ENCODE measurements at places on chromosomes 5 and 9.

DNA sequence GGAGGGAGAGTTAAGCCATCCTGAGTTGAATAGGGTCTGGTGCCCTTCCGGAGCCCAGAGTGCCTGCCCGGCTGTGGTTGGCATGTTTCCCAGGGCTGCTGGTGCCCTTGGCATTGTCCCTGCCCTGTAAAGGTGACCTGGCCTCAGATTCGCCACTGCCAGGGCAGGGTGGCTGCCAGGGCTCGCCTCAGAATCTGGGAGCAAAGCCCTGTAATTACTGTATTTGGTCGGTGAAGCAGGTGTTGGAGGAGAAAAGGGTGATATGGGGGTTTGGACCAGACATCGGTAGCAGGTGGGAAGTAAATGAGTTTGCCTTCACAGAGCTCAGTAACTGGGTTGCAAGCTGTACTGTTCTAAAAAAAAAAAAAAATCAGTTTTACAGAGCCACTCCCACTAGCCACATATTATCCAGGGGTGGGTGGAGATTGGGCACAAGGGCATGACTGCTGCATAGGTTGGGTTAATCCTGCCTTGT is 47.6 kb downstream of the RGS3 start:
- no peak for DNase-seq

DNA sequence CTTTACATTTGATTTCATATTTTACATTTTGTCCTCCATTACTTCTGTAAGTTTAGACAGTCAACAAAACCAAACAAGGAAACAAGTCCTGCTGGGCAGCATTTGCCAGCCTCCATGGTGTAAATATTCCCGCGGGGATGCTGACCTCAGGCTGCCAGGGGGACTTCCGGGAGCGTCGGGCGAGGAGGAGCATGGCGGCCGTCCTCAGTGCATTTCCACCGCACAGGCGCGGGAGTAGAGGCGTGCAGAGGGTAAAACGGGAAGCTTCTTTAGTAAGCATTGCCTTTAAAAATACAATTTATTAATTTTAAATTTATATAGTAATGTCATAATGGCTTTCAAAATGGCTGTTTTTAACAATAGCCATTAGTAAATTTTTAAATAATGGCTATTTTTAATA is 385.3 kb upstream of the IRX4 start:
- DNase-seq = no peak

GRCh38 chr5:99191206-99191745 is 262.5 kb upstream of the CHD1 start:
- DNase-seq = no peak

- no peak for DNase-seq
Observed at GRCh38 chr5:13624283-13625074, 320.0 kb downstream of the DNAH5 start.

DNA sequence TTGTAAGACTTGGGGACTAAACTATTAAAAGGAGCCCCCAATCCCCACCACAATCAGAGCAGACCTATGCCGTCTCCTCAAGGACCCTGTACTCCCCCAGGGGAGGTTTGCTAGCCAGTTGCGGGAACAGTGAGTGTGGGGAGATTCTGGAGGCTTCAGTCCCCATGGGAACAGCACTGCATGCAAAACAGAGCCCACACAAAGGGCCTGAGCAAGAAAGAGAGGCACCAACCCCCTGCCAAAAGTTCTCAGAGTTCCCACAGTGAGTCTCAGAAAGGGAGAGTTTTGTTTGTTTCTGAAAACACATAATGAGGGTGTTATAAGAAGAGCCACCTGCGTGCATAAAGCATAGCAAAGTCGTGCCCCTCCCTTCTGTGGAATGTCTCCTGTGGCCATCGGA is 56.6 kb downstream of the CFAP90 start:
- DNase-seq = no peak

GRCh38 chr9:16121601-16122286 is 568.9 kb downstream of the CCDC171 start:
- no peak for DNase-seq

DNA sequence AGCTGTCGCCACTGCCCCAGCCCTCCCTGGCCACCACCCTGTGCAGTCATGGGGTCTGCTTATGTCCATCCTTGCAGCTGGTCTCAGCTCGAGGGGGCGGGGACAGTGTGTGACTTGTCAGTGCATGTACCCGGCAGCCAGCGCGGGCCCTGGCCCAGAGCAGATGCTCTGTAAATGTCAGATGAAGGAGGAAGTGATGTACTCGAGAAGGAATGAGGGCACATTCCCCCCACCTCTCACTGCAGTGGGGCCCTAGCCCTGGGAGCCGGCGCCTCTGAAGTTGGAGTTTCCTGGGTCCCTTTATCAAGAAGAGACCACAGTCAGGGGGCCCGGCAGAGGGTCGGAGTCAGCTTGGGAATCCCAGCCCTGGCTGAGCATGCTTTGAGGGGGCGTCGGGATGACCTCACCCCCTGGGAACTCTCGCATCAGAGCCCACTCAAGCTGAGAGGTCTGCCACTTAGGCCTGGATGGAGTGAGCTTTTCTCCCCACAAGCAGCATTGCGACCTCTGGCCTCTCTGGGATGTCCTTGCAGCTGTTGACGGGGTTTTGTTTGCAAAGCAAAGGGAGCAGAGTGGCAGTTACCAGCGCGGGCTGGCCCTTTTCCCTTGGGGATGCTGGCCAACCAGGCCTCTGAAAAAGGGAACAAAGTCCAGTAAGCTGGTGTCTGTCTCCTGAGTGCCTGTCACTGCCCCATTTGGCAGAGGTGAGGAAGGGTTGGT is 19.0 kb downstream of the NEURL1B start:
- DNase-seq = peak; percentile 95

DNA sequence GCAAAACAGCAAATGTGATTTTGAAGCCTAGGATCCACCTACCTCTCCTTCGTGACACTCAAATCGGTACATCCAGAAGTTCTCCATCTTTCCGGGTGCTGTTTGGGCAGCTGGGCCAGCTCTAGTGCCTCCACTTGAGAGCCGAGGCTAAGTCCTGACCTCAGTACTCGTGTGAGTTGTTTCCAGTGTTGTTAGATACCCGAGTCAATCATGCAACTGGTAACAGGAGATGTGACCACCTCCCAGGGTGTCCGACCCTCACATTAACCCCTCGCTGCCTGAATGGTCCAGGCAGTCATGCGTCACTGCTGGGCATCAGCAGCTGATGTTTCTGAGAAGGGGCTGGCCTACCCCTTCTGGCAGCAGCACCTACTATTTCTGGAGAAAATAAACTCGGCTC is 170.3 kb downstream of the ENTREP1 start:
- no peak for DNase-seq

- DNase-seq = no peak
Observed at GRCh38 chr9:132078699-132079356, 839 bp downstream of the MED27 start.
